ENCODE measurements at places on chromosomes 6 and 20. TPM values are rescaled to one million over a fixed set of nuclear protein-coding genes. Genes with fewer than 3 reads are reported as not detected.

The DDX43 gene
- total RNA-seq: 3.4 TPM

The SLC16A10 gene
- total RNA-seq: 0.15 TPM

The SAMD10 gene
- 15.9 TPM for total RNA-seq

The RFX6 gene
- not detected for total RNA-seq

The GJA1 gene
- total RNA-seq: 73.1 TPM

The IYD gene
- total RNA-seq: not detected
